ENCODE measurements at places on chromosomes 3 and 15. TPM values are rescaled to one million over a fixed set of nuclear protein-coding genes. Genes with fewer than 3 reads are reported as not detected.

KCNH8 gene
- total RNA-seq, result not detected

CELF6 gene
- total RNA-seq, result 0.11 TPM

ALDH1A2 gene
- total RNA-seq, result not detected

MAP1A gene
- total RNA-seq, result 124 TPM

HGD gene
- 0.22 TPM for total RNA-seq

LTK gene
- 0.24 TPM for total RNA-seq

All from HFFc6 (cell line).